Inflammatory macrophage (primary cell): ENCODE measurements at places on chromosomes 16 and 17.

- DNase-seq: no peak
Measured at GRCh38 chr17:43812396-43813265, 20.3 kb downstream of the MPP3 start.

DNA sequence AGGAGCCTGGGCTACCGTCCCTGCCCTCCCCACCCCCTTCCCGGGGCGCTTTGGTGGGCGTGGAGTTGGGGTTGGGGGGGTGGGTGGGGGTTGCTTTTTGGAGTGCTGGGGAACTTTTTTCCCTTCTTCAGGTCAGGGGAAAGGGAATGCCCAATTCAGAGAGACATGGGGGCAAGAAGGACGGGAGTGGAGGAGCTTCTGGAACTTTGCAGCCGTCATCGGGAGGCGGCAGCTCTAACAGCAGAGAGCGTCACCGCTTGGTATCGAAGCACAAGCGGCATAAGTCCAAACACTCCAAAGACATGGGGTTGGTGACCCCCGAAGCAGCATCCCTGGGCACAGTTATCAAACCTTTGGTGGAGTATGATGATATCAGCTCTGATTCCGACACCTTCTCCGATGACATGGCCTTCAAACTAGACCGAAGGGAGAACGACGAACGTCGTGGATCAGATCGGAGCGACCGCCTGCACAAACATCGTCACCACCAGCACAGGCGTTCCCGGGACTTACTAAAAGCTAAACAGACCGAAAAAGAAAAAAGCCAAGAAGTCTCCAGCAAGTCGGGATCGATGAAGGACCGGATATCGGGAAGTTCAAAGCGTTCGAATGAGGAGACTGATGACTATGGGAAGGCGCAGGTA, 762 bp downstream of the CDK12 start:
- DNase-seq: peak; percentile 18

DNA sequence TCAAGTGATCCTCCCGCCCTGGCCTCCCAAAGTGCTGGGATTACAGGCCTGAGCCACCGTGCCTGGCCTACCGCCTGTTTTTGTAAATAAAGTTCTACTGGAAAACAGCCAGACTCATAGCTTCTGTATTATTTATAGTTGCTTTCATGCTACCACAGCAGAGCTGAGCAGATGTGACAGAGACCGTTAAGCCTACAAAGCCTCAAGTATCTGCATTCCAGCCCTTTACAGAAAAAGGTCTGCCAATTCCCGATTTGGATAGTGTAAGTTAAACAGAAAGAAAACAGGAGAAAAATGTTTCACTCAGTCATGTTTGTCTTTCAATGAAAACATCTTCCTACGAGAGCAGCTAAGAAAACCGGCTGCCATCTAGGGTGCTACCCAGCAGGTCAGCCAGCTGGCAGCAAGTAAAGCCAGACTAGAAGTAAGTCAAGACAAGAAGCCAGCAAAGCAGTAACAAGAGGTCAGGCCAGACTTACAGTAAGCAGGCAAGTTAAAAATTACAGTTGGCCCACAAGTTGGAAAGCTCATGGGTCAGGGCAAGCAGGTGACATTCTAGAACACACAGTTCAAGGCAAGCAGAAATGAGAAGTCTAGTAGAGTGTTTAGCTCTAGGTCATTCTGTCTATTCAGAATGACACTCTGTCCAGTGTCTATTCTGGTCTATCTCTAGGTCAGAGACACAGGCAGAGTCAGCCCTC, 17.7 kb downstream of the NCBP3 start:
- DNase-seq: no peak

- no peak for DNase-seq
Measured at GRCh38 chr17:10064536-10064935, 133.9 kb downstream of the GAS7 start.

DNA sequence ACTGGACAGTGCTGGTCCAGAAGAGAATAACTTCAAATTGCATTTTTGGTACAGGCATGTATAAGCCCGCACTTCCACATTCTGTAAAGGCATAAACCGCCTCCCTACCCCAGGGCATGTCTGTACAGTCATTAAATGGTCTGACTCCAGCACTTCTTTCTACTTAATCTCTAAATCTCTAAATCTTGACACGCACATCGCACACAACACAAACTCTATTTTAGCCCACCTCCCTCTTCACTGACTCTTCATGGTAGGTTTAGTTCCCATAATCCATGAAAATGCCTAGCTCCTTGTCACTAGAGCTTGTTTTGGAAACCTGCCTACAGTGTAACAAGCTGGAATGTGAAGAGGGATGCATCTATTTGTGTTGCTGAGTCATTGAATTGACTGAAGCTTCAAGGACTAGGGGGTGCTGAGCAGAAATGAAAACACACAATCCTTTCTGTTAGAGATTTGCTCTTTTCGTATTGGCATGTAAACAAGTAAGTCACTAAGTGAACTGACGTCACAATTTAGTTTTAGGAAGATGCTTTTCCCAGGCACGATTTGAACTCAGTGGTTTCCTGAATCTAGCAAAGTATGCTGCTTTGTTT, 1.6 kb upstream of the DUSP14 start:
- DNase-seq: no peak

DNA sequence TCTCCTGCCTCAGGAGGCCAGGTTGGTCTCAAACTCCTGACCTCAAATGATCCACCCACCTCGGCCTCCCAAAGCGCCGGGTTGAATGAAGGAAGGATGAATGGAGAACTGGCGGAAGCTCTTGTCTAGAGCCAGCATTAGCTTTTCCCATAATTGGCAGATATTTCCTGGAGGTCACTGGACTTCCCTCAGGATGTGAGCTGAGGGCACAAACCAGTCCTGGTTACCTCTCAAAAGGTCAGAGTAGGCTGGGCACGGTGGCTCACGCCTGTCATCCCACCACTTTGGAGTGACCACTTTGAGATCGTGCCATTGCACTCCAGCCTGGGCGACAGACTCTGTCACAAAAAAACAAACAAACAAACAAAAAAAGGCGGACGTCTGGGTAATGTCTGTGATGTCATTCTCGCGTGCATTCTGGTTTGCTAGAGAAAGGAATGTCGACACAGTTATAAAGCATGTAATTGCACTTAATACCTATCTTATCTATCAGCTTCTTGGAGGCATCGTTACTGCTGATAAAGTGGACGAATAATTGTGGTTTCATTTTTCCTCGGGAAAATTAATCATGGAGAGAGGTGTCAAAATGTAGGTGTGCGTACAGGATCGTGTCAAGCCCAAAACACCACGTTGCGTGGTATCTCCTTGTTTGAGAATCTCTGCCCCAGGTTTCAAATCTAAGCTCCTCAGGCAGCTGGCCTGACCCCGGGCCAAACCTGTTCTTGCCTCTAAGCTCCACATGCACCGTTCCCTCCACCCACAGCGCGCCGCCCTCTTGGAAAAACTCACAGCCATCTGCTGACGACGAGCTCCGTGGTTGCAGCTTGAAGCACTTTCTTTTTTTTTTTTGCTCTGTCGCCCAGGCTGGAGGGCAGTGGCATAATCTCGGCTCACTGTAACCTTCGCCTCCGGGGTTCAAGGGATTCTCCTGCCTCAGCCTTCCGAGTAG, 6.4 kb upstream of the CRK start:
- peak; percentile 11 for DNase-seq

DNA sequence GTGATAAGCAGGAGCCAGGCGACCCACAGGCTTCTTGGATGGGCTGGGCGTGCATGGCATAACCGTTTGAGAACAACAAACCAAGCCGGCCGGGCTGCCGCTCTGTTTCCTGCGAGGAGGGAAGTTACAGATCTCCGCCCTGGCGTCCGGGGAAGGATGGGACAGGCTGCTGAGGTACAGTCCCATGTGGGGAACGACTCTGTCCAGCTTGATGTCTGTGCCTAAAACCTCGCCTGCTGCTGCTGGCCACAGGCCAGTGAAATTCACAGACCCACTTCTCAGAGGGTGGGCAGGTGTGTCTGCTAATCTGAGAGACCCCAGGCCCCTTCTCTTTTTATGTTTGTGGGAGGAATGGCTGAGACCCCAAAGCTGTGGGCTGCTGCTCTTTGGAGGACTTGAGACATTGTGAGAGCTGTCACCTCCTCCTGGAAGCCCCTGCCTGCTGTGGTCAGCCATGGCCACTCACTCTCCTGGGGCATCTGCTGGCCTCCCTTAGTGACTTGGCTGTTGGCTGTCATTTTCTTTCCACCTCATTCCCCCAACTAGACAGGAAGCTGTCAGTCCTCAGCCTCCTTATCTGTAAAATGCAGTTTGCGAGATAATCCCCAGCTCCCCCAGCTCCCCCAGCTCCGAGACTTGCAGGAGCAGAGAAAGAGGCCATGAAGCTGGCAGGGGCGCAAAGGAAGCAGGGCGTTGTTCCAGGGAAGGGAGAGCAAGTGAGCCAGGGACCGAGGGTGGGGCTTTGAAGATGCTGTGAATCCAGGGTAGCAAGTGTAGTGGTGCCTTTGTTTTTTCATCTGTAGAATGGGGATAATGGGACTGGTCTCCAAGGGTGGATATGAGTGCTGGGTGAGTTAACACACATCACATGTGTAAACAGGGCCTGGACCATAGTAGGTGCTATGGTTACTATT, 51.0 kb downstream of the CMIP start:
- DNase-seq: peak; percentile 55

DNA sequence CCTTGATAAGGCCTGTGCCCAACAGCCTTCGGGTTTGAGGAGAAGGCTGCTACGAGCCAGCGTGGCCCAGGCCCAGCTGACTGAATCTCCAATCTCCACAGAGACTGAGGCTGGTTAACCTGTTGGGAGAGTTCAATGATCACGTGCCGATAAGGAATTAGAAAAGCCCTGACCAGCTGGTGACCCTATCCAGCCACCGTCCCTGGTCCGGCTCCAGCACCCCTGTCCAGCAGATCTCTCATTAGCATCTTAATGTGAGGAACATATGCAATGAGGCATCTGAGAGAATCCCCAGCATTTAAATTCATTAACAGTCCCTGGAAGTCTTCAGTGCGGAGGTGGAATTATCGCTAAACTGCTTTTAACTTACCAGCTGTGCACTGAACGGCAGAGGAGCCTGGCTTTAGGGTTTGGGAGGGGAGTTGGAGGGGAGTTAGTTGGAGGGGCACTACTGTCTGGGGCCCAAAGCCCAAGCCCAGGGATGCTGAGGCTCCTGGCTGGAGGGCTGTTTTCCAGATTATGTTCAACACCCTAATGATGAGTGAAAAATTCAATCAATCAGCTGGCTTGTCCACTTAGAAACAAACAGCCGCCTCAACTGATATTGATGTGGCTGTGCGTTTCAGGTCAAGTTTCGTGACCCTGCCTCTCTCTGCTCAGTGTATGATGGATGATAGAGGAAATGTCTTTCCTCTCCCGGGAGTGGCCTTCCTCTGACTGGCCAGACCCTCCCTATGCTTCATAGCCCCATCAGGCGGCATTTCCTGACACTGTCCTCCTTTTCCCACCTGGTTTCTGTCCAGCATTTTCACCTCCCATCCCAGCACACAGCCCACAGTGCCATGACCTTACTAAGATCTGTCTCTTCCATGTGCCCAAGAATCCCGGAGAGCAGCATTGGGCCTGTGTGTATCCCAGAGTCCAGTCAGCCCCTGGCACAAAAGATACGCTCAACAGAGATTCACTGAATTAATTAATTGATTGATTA, 184.5 kb downstream of the CCT6B start:
- DNase-seq: no peak

- DNase-seq: no peak
Measured at GRCh38 chr17:58575511-58575910, 61.1 kb upstream of the MTMR4 start.

GRCh38 chr16:23909792-23910418, 74.1 kb downstream of the PRKCB start:
- no peak for DNase-seq

GRCh38 chr16:77273-77806, 685 bp upstream of the MPG start:
- DNase-seq: peak; percentile 37

GRCh38 chr17:63696381-63696961, 3.5 kb downstream of the LIMD2 start:
- DNase-seq: peak; percentile 58

DNA sequence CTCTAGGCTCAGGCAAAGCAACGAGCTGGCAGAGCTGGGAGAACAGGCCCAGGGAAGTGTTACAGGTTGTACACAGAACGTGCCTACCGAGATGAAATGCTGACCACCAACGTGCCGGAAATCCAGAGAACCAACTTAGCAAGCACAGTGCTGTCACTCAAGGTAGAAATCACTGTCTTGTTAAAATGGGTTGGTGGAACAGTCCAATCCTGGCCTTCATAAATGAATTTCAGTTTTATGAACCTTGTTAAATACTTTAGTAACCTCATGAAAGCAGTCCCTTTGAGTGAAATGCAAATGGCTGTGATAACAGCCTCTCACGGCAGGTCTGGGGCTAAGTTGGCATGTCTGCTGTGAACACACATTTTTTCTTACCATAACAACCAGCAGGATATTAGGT, 29.0 kb downstream of the ETV4 start:
- no peak for DNase-seq
